ENCODE measurements at places on chromosomes 4 and X.

DNA sequence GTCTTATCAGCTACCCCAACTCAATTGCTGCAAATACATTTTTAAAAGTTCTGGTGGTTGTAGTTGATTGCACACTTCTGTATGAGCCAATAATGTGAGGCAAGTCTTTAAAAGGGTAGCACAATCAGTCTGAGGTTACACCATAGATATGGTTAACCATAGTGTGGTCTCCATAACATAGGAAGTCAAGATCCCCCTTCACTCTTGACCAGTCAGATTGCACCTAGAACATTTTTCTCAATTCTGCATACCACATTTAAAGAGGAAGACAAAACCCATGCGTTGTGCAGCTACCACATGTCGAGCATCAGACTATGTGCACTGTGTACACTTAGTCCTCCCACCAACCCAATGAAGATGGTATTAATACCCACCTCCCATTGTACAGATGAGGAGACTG is 26.5 kb upstream of the CYBB start:
- DNase-seq: no peak

DNA sequence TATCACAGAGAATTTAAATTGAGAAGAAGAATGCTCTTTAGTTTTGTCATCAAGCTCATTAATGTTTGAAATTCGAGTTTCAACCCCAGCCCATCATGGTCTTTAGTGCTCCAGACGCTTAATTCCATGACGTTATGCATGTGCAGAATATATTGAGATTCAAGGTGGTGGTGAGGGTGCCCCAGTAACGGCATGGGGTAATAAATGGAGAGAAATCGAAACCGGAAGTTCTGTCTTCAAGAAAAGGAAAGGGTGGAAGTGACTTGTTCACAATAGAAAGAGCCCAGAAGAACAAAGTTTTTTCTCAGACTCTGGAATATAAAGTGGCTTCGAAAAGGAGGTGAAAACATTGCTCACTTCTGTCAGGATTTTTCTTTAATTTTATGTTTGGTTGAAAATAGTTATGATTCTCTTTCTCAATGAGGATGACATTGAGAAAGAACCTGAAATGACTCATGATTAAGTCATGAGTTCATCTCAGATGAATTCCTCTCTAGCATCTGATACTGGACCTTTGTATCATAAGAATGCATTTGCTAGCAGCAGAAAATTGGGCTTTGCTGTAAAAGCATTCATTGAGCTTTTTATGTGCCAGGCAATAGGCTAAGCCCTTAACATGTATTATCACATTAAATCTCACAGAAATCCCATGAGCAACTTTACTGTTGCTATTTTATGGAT is 779 bp upstream of the DDX60L start:
- peak; percentile 88 for DNase-seq

DNA sequence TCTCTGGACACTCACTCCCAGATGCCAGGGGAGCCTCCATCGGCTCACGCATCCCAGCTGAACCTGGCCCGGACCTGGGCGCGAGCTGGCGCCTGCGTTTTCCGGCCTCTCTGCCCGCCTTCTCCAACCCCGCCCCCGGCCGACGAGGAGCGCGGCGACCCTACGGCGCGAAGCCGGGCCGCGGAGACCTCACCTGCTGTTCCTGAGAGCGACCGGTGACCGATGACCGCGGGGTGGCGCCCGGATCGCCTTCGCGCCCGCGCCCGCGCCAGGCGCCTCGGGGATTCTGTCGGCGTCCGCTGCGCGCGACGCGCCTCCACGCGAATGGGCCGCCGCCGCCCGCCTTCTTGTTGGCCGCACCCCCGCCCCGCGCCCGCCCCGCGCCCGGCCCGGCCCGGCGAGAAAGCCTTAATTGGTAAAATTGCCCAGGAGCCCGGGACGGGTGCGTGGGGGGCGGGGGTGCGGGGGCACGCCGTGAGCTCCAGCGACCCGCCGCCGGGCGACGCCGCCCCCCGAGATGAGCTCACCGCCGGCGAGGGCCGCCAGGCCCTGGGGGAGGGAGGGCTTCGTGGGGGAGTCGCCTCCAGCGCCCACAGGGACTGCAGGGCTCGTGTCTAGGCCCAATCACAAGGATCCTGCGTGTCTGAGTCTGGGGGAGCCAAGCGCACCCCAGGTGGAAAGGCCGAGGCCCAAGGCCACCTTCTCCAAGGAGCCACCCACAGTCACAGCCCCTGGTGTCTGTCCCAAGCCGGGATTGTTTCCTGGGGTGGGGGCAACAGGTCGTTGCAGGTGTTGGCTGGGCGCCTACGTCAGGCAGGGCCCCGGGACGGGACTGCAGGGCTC is at the start of gene FLNA:
Gene FLNA, minus strand, starts transcription at position 322 of the 843 bp plus-strand sequence. CDS start 3,389 bp downstream, outside the sequence.
- peak; percentile 69 for DNase-seq

DNA sequence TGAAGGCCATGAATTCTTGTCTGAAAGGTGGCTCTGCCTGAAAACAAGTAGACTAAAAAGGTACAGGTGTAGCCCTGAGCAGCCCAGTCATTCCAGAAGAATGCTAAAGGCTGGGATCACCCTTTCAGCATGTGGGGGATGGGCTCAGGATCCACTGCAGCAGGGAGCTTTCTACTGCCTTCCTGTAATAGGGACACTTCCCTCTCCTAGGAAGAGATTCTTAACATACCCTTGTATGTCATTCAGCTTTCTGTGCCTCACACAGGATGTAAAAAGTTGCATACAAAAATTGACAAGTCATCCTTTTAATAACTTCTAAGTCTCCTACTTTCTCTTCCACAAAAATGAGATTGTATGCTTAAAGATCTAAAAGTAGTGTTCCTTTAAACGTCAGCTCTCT is 123.3 kb downstream of the ZNF518B start:
- DNase-seq: no peak

GRCh38 chr4:159103384-159103990 is 608 bp downstream of the RAPGEF2 start:
- DNase-seq: peak; percentile 33

GRCh38 chr4:168654104-168654847 is 157.4 kb downstream of the PALLD start:
- no peak for DNase-seq

- no peak for DNase-seq
Measured at GRCh38 chr4:11119474-11119873, 309.2 kb downstream of the HS3ST1 start.

DNA sequence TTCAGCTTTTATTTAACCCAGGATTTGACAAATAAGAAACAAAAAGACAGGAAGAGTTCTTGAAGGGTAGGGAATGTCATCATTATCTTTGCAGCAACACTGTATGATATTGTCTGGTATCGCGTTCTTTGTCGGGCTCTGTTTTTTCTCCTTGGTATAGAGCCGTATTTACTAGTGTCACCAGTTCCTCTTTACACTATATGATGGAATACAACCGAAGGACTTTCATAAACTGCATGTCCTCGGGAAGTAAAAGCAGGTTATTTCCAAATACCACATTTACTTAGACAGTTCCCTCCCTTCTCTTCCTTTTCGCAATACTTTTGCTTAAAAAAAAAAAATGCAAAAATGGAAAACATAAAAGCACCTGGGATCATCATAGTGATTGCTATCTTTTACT is 96.6 kb upstream of the IL13RA1 start:
- DNase-seq: no peak

- DNase-seq: peak; percentile 27
Measured at GRCh38 chr4:86825511-86825910, 23.7 kb downstream of the SLC10A6 start.

GRCh38 chr4:94477227-94477626 is 25.5 kb downstream of the PDLIM5 start:
- DNase-seq: no peak

GRCh38 chr4:4420421-4420820 is 33.5 kb downstream of the NSG1 start:
- no peak for DNase-seq

DNA sequence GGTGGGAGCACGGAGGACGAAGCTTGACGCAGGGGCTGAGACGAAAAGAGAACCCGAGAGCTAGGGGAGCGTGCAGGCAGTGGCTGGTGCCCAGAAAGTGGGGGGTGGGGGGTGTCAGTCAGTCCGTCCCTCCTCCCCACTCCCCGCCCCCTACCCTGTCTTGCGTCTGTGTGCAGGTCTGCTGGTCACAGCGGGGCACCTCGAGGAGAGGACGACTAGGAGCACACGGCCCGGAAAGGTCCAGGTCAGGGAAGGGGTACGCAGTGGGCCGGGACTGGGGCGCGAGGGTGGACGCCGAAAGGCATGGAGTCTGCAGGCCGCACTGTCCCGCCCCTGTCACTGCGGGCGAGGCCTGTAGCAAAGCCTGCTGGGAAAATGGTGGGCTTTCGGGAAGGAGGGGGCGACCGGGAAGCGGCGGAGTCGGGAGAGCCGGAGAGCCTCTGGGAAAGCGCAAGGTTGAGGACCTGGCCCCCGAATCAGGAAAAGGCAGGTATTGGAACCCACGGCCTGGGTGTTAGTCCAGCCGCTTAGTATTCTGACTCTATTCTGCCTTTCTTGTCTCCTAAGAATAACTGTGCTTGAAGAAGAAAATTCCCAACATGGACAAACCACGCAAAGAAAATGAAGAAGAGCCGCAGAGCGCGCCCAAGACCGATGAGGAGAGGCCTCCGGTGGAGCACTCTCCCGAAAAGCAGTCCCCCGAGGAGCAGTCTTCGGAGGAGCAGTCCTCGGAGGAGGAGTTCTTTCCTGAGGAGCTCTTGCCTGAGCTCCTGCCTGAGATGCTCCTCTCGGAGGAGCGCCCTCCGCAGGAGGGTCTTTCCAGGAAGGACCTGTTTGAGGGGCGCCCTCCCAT is 769 bp downstream of the TCEAL1 start:
- DNase-seq: peak; percentile 80

GRCh38 chr4:163694385-163694784 is 199.9 kb downstream of the TMA16 start:
- DNase-seq: peak; percentile 90

GRCh38 chr4:56217343-56217890 is 169.9 kb downstream of the AASDH start:
- no peak for DNase-seq

- DNase-seq: no peak
Measured at GRCh38 chrX:47802589-47802988, 34.1 kb upstream of the ZNF81 start.

DNA sequence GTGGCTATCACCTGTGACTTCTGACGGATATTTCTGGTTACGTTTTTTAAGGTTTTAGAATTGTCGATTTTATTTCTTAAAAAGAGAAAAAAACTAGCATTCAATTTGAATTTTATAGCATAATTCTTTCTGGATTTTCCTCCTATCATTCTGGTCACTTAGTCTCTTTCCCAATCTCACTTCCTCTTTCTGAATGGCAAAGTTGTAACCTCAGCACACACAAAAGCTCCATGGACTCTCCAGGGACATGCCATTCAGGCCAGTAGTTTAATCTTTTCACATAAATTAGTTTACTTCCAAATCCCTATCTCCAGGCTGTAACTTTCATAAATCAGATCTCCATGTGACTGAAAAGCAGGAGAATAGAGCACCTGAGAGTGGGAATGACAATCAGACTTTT is 110.7 kb downstream of the ARAP2 start:
- DNase-seq: no peak

GRCh38 chrX:17527135-17527701 is 152.2 kb downstream of the NHS start:
- no peak for DNase-seq

- DNase-seq: no peak
Measured at GRCh38 chrX:6226596-6227452, 1.8 kb downstream of the NLGN4X start.

DNA sequence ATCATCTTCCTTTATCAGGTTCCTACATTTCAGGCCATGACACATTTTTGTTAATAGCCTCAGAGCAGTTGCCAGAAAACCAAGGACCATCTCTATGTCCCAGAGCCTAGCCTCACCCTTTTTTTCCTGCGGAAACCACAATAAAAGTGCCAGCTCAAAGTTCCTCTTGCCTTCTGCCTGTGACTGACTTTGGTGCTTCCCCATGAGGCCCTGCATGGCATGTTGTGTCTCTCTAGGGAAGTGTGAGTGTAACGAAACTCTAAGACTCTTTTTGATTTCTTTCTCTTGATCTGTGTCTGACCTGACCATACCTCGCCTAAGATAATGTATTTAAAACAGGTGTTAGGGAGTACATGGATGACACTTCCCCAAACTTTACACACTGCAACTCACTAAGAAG is 642.3 kb upstream of the BOD1L1 start:
- no peak for DNase-seq

DNA sequence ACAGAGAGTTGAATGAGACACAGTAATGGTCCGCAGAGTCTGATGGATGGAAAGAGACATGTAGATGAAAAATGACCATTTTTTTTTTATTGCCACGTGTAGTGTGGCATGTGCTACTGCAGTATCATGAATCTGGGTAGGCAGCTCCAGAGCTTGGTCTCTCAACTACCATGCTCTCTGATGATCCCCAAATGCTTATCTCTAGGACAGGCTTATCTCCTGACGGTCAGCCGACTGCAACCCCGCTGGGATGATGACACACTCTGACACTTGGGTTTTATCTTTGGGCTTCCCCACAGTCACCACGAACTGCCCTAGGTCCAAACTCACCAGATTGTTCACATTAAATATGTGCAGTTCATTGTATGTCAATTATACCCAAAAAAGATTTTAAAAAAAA is 239.7 kb downstream of the QDPR start:
- DNase-seq: no peak

DNA sequence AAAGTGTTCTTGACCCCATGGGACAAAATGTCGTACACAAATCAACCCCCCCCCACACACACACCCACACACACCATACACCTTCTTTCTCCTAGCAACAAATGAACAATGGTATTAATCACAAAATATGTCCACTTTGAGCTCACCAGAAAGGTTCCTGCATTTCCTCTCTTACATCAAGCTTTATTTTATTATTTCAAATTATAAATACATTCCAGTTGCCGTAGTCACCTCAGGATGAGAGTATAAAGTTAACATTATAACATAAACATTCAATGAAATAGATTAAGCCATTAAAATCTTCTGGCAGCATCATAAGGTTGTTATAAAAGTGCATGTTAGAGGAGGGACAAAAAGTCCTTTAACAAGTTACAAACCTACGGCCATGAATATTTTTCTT is 7.3 kb downstream of the XK start:
- DNase-seq: peak; percentile 1

GRCh38 chr4:85496933-85497332 is 22.0 kb downstream of the ARHGAP24 start:
- peak; percentile 94 for DNase-seq

DNA sequence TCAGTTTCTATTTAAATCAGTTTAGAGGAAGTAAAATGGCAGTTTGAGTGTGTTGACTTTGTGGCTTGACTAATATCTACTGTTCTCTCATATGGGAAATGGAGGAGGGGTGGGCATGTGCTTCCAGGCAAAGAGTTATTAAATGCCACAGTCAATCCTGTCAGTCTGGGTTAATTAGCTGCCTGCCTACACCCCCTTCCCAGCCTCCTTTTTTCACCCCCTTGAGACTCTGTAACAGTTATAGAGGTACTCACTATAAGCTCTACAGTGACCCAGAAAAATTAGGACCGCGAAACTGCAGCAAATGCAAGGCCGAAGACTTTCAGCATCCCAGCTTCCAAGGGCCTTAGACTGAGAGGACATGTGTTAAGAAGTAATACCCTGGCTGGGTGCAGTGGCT is 165.2 kb downstream of the CORIN start:
- no peak for DNase-seq

GRCh38 chrX:9913146-9913433 is 54.1 kb upstream of the CLDN34 start:
- DNase-seq: no peak
